Stimulated activated CD4-positive, alpha-beta T cell treated with anti-CD3 and anti-CD28 coated beads, Interleukin-4, amount 100 ng/mL, for 1 hour (primary cell): ENCODE measurements at places on chromosomes 4 and X.

DNA sequence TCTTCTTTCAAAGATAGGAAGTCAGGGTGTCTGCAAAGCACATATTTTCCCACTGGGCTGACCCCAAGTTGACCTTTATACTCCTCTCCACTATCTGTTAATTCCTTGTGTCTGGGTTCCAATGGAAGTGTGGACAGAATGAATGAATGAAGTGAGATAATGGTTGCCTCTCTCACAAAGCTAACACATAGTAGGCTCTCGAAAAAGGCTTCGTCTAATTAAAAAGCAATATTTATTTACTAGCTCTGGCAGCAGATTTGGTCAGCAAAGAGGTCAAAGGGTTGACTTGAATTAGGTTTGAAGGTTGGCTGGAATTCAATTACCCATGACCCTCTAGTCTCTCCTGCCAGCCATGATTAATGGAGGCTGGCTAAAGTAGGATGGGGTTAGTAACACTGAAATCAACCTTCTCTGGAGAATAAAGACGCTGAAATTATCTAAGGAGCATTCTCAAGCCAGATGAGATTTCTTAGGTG, 280.3 kb upstream of the KLF3 start:
- no peak for DNase-seq

GRCh38 chrX:8366481-8366880, 98.1 kb upstream of the VCX3B start:
- no peak for DNase-seq

GRCh38 chrX:113802837-113803236, 781.0 kb upstream of the HTR2C start:
- no peak for DNase-seq

DNA sequence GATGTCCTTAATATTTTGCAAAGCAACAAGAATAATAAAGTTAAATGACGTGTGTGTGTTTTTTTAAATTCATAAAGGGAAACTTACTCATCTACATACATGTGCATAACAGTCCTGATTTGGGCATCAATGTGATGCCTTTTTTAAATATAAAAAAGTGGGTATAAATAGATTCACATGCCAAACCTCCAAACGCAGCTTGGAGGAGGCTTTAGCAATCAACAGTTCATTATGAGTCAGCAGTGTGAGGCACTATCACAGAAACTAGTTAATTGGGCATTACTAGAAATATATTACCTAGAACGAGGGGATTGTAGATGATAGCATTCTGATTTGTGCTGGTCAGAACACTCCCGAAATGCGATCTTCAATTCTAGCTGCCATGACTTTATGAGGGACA, 115.1 kb downstream of the HS6ST2 start:
- no peak for DNase-seq

- DNase-seq: no peak
Measured at GRCh38 chr4:71533121-71533520, 194.3 kb downstream of the SLC4A4 start.

- no peak for DNase-seq
Measured at GRCh38 chrX:11188664-11189063, 77.5 kb downstream of the HCCS start.

GRCh38 chr4:39568805-39569204, 41.6 kb upstream of the UGDH start:
- DNase-seq: no peak

GRCh38 chrX:45619290-45619689, 418.6 kb upstream of the DIPK2B start:
- DNase-seq: no peak

DNA sequence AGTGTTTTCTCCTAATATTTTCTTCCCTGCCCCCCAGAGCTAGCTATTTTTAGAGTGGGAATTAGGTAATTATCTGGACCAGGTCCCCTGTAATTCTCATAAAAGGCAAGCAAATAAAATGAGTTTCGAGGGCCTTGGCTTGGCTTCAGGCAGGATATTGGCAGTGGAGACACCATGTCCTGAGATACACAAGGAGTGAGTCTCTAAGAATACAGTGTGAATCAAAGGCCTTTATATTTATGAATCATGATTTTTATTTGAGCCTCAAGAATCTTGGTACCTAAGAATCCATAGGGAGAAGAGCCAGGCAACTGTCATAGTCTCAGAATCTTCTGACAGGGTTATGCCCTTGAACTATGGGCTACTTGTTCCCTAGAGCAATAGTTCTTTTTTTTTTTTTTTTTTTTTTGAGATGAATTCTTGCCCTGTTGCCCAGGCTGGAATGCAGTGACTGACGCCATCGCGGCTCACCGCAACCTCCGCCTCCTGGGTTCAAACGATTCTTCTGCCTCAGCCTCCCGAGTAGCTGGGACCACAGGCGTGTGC, 205.4 kb downstream of the LDB2 start:
- no peak for DNase-seq

DNA sequence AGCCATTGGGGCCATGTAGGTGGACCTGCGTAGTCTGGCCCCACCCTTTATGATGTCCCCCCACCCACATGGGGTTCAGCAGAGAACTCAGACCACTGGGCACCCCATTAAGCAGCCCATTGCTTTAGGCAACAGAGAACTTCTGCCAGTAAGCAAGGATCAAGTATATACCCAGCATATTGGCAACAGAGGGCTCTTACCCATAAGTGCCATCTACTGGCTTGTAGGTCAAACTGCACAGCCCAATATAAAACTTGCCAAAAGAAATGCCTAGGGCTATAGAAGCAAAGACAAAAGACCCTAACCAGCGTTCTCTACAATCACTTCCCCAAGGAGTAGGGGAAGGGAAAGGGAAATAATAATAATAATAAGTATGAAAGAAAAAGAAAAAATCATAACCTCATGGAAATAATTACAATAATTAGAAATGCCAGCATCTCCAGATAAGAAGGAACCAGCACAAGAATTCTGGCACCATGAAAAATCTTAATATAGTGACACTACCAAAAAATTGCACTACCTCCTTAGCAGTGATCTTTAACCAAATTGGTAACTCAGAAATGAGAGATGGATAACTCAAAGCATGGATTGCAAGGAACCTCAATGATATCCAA, 1090.7 kb downstream of the FAT4 start:
- DNase-seq: no peak

GRCh38 chr4:5650040-5650439, 58.3 kb downstream of the EVC2 start:
- DNase-seq: no peak

DNA sequence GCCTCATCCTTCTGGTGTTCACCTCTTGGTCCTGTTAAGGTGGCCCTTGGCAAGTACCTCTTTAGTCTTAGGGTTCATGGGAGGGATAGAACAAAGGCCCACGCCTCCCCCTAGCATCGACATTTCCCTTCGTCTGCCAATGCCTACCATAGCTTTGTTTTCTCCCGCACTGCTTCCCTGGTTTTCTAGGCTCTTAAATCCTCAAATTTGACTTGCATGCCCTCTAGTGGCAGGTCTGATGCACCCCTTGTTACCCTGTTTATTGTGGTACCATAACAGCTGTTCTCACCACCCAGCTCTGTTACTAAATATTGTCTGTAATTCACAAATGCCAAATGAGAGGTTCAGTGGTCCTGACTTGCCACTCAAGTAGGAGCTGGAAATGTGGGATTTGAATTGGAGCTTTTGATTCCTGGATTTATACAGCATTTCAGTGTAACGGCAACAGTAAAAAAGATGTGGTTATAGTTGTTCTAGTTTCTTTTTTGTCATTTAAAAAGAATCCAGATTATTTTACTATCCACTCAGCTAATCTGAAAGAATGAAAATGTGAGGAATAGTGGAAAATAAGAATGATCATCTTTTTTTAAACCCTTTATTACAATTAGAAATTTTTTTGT, 100.1 kb downstream of the REPS2 start:
- peak; percentile 5 for DNase-seq

GRCh38 chrX:42437211-42437610, 340.8 kb downstream of the PPP1R2C start:
- no peak for DNase-seq

GRCh38 chr4:127084666-127085065, 548.1 kb upstream of the INTU start:
- no peak for DNase-seq

- no peak for DNase-seq
Measured at GRCh38 chr4:118732591-118733330, 47.6 kb downstream of the METTL14 start.

DNA sequence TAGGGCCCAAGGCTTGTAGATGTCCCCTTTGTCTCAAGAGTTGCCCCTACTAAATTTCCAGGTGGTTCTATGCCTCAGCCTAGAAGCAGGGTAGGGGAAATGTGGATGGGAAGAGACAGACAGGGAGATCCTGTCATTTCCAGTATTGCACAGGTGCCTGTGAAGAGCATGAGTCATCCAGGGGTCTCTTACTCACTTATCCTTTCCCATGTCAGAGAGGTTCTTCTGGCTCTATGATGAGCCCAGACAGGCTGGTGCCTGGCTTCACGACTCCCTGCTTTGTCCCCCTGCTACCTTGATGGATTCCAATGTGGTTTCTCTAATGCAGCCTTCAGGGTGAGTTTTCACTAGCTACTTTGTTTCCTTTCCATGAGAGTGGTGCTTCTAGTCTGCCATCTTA, 35.2 kb upstream of the DDX60 start:
- DNase-seq: no peak

GRCh38 chrX:26914232-26914631, 548.9 kb downstream of the PPP4R3C start:
- no peak for DNase-seq

GRCh38 chr4:169251291-169252235, 19.2 kb downstream of the SH3RF1 start:
- DNase-seq: no peak

DNA sequence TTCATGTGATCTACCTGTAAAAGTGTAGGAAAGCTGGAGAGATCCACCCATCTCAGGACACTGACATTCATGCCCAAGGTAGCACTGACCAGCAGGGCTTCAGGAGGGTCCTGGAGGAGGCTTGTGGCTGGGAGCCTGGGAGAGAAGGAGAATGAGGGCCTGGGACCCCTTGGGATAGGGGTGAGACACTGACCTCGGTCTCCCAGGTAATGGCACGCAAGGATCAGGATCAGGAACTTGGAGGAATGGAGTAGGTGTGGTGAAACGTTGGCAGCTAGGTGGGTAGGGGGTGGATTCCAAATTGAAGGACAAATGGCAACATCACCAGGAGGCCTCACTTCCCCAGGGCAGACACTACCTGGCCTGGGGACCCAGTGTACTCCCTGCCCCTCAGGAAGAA, 12.4 kb upstream of the RGS12 start:
- no peak for DNase-seq
